Activated CD4-positive, CD25-positive, alpha-beta regulatory T cell treated with anti-CD3 and anti-CD28 coated beads, Interleukin-2, amount 50 U/mL, for 16 hours (primary cell): ENCODE measurements at places on chromosomes 4 and X.

DNA sequence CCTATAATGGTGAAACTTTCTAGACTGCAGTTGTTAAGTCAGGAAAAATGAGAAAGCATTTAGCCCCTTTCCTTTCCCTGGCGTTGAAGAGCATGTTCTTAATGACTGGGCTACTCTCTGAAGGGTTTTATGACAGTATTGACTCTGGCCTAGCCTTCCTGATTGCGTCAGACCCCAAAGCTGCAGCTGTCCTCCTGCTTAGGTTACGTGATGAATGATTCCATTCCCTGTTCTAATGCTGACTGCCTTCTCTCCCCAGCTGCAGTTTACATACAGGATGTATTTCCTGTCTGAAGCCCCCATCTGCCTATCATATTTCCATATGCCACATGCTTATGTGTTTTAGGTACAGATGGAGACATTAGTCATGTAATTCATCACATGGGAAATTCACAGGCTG, 105.8 kb upstream of the EGFL6 start:
- DNase-seq, result no peak

- peak; percentile 11 for DNase-seq
Measured at GRCh38 chr4:88033309-88033708, 25.9 kb downstream of the PKD2 start.

DNA sequence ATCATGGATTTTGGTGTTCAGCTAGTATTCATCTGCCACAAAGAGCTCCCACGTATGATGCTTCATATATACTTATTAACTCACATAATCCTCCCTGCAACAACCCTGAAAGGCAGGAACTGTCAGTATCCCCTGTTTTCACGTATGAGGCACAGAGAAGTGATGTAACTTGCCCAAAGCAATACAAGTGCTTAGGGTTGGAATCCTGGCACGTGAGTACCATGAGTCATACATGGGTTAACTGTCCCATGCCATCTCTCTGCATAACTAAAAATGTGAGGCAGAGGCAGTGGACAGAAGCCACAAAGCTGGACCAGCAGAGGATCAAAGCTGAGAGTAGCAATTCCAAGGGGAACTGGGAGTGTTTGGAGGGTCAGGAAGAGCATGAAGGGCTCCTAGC, 35.7 kb upstream of the EGFL6 start:
- no peak for DNase-seq

DNA sequence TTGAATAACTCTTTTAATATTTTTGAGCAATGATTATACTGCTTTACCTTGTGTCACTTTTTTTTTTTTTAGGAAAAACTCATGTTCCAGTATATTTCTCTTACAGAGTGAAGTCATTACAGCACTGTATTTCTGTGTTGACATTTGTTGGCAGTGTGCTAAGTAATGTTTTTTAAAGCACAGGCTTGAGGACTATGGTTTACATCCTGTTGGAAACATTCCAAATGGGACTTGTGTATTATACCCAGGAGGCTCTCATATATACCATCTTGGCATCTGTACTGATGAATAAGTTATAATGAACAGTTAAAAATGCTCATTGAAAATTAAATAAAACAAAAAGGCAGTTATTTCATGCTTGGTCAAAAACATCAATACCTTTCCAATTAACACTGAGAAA, 33.8 kb downstream of the CEP44 start:
- no peak for DNase-seq

- DNase-seq, result no peak
Measured at GRCh38 chrX:39645178-39645895, 452.4 kb downstream of the BCOR start.

GRCh38 chr4:111854494-111855087, 290.7 kb upstream of the FAM241A start:
- no peak for DNase-seq

DNA sequence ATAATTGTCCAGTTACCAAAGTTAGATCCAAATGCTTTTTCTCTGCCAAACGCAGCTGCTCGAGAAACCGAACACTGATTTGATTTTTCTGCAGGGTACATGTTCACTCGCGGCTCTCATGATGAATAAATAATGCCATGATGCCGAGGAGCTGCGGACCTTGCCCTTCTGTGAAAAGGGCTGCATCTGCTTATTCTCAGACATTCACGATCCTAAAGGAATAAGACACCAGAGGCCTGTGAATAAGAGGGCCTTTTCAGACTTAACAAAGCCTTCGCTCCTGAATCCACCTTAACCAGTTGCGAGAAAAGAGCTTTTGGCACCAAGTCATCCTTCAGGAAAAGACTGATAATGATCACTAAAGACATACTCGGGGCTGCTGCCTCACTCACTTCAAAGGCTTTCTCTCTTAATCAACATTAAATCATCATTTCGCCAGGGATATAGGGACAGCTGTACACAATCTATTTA, 147.5 kb downstream of the FBXO8 start:
- no peak for DNase-seq

DNA sequence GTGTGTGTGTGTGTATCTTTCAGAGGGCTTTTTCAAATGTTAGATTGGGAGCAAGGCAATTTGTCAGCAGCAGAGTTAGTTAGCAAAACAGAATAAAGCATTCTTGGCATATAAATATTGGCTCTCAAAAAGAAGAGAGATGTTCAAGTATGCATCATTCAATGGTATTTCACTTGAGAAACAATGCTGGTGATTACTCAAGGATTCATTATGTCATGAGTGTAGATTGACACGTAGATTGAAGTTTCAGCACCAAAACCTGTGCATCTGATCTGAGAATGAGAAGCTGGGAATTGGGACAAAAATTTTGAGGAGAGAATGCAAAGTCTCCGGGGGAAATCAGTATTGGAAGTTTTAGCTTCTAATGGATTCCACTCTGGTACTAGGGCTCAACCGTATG, 241.4 kb downstream of the FRMPD4 start:
- no peak for DNase-seq

DNA sequence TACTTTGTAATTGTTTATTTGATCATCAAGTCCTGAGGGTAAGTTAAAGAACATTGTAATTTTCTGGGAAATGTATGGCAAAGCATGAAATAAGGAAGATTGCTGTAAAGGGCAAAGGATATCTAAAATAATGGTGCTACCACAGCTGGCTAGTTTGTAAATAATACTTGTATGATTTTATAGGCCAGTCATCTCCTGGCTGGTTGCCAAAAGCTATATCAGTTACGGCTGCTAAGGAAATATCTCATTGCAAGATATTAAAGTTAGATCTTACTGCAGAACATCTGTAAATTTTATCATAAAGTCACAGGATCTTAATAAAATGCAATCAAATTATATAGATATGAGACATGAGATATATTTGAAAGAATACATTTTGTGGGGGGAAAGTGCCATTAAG, 150.8 kb upstream of the CXCL13 start:
- DNase-seq, result no peak

GRCh38 chrX:46597771-46598170, 24.2 kb downstream of the CHST7 start:
- DNase-seq, result no peak
